ENCODE measurements at places on chromosomes 7 and 10.

DNA sequence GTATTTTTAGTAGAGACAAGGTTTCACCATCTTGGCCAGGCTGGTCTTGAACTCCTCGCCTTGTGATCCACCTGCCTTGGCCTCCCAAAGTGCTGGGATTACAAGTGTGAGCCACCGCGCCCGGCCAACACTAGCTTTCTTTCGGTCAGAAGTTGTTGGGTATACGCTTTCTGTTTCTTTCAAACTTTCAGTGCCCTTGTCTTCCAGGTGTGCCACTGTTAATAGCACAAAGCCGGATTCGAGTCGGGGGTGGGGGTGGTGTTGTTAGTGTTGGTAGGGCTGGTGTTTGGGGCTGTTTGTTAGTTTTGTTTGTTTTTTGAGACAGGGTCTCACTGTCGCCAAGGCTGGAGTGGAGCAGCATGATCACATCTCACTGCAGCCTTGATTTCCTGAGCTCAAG lies 33.8 kb upstream of the NANOS1 start:
- DNase-seq: no peak

DNA sequence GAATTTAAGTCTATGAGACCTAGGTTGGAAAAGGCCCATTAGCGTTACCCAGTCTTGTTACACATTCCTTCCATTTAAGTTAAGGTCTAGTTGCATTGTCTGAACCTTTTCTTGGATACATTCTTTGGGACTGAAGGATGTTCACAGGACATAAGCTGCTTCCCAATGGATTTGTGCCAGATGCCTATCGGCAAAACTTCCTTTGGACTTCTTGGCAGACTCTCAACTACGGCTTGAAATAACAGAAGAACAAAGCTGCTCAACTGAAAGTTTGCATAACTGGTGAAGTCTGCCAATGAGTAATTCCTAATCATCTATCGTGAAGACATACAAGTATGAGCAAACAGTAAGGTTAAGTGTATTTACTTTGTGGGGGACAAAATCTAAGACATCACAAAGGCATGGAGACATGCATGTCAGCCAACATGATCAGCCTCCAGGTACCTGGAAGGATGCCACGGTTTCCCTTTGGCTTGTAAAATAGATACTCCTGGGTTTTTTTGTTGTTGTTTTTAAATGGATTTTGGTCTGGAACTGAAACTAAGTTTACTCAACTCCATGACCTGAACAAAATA lies 35.4 kb downstream of the MALSU1 start:
- no peak for DNase-seq

DNA sequence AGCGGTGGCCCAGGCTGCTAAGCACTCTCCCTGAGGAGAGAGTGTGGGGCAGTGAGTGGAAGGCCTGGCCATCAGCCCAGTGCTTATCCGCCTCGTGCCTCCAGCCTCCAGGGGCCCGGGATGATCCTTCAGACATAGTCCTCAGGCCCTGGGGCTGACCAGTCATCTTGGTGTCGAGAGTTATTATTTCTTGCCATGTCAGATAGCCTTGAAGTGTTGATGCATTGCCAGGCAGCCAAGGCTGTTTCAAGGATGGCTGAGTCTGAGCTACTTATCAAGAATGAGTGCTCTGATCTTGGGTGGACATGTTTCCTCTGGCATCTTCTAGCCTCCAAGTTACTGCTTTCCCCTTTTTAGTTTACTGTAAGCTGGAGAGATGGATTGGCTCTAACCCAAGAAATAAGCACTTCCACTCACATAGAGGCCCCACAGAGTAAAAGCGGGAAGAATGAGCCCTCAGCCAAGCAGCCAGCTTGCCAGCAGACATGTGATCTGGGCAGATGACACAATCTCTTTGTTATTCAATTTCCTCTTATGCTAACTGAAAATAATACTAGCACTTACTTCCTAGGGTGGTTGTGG lies 136.5 kb upstream of the NAMPT start:
- no peak for DNase-seq

GRCh38 chr7:38671911-38672905 lies 41.0 kb upstream of the AMPH start:
- no peak for DNase-seq

- no peak for DNase-seq
These were observed 435.6 kb upstream of the NPVF start for GRCh38 chr7:25663877-25664276.

GRCh38 chr7:109020251-109020650 lies 450.6 kb downstream of the DNAJB9 start:
- DNase-seq: no peak
